Thymus (tissue), 14 donors: ENCODE measurements at places on chromosomes 2 and 18. TPM values are rescaled to one million over a fixed set of nuclear protein-coding genes. Genes with fewer than 3 reads are reported as not detected.

GRCh38 chr2:200028998-200029397 is 73.6 kb downstream of the MAIP1 start:
- no peaks in the 10 kb centered on the region for H3K36me3 ChIP-seq
- H3K27me3 ChIP-seq = no peaks in the 10 kb centered on the region
- no peak overlapping the region for H3K4me3 ChIP-seq
- no peaks in the 10 kb centered on the region for H3K4me1 ChIP-seq

GRCh38 chr2:1654696-1655374 is 89.5 kb downstream of the PXDN start:
- no peaks in the 10 kb centered on the region for H3K27me3 ChIP-seq
- H3K4me1 ChIP-seq = no peaks in the 10 kb centered on the region
- no peak for DNase-seq
- H3K4me3 ChIP-seq = no peak overlapping the region

Gene CD8B2
- total RNA-seq = 22.1 TPM

DNA sequence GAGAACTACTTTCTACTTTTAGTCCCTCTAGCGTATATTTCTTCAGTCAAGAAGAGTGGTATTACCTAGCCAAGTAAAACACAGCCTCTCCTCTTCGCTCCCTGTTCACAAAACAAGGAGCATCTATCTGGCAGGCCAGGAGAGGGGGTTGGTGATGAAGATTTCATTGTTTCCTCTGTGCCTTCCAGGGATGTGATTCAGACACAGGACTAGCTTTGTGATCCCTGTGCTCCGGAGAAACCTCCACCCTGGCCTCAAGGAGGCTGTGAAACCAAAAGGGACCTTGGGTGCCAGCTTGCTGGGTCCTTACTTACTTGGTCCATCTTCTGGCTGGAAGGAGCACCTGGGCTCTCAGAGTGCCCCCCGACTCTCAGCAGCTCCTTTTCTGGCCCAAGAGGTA is 5.7 kb downstream of the RHOB start:
- peaks cover 24% of the 10 kb centered on the region for H3K27me3 ChIP-seq
- H3K4me3 ChIP-seq = no peak overlapping the region
- H3K4me1 ChIP-seq = peaks cover 4% of the 10 kb centered on the region
- no peak overlapping the region for H3K27ac ChIP-seq
- no peaks in the 10 kb centered on the region for H3K36me3 ChIP-seq

GRCh38 chr18:23094411-23095190 is 40.7 kb upstream of the CABLES1 start:
- peaks cover 6% of the 10 kb centered on the region for H3K27me3 ChIP-seq
- DNase-seq = no peak
- no peaks in the 10 kb centered on the region for H3K4me1 ChIP-seq
- H3K4me3 ChIP-seq = no peak overlapping the region

Gene GPR45
- total RNA-seq = not detected

DNA sequence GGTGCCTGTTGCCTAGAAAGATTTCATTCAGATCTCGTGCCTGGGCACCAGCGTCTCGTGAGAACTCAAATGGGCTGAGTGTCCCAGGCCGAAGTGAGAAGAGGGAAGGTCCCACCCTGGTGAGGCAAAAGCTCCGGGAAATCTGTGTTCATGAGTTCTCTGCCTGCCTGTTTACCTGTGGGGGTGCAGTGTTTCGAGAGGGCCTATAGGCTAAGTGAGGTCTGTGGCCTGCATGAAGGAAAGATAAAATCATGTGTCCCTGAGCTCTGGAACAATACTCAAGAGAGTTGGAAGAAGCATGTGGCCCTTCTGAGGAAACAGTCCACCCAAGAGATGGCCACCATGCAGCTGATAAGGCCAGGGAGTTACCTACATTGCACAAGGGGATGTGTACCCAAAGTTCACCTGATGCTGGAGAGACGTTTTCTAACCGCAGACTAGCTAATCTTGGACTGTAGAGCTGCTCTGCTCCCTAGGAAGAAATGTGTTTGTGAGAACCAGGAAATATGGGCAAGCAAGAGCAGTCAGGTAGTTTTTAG is 63.5 kb upstream of the ST3GAL5 start:
- no peak overlapping the region for H3K27ac ChIP-seq
- no peaks in the 10 kb centered on the region for H3K27me3 ChIP-seq
- H3K4me1 ChIP-seq = peaks cover 13% of the 10 kb centered on the region

- no peak overlapping the region for H3K4me3 ChIP-seq
- H3K36me3 ChIP-seq = no peaks in the 10 kb centered on the region
- H3K27me3 ChIP-seq = no peaks in the 10 kb centered on the region
- H3K4me1 ChIP-seq = peaks cover 8% of the 10 kb centered on the region
- no peak overlapping the region for H3K27ac ChIP-seq
Measured at GRCh38 chr18:6784046-6784445, 54.5 kb downstream of the ARHGAP28 start.

DNA sequence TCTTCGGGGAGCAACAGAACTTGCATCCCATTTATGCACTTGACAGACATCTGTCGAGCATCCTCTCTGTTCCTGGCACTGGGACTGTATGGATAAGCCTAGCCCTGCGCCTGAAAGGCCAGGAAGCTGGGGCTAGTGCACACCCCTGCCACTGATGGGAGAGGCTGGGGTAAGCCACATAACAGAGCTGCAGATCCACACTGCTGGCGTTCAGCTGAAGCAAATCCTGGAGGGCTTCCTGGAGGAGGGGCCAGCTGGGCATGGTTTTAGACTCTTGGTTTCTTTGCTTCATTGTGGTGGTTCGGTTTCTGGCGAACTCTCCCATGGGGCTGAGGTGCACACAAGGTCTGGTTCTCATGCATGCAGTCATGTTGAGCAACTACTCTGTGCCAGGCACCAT is 45.5 kb upstream of the FOSL2 start:
- no peak overlapping the region for H3K4me3 ChIP-seq
- no peak for DNase-seq
- H3K27ac ChIP-seq = no peak overlapping the region
- H3K27me3 ChIP-seq = no peaks in the 10 kb centered on the region
- H3K36me3 ChIP-seq = no peaks in the 10 kb centered on the region

DNA sequence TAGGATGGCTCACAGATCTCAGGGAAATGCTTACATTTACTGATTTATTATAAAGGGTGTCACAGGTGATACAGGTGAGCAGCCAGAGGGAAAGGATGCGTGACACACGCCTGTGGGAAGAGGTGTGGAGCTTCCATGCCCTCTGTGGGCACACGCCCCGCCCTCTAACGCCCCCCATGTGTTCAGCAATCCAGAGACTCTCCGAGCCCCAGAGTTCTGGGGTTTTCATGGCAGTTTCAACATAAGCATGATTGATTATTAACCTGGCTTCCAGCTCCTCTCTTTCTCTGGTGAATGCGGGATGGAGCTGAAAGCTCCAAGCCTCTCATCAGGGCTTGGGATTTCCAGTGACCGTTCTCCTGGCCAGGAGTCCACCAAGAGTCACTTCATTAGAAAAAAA is 34.3 kb upstream of the ODC1 start:
- H3K36me3 ChIP-seq = no peaks in the 10 kb centered on the region
- no peaks in the 10 kb centered on the region for H3K27me3 ChIP-seq
- DNase-seq = no peak
- no peak overlapping the region for H3K27ac ChIP-seq
- H3K4me3 ChIP-seq = no peak overlapping the region

Gene ATP6V1C2
- 0.57 TPM for total RNA-seq

Gene SYT4
- 0.14 TPM for total RNA-seq

- H3K27ac ChIP-seq = no peak overlapping the region
- no peaks in the 10 kb centered on the region for H3K4me1 ChIP-seq
- no peaks in the 10 kb centered on the region for H3K36me3 ChIP-seq
- H3K27me3 ChIP-seq = no peaks in the 10 kb centered on the region
- no peak overlapping the region for H3K4me3 ChIP-seq
- no peak for DNase-seq
Measured at GRCh38 chr2:144541396-144541795, 21.5 kb upstream of the ZEB2 start.

GRCh38 chr2:191231995-191232394 is 13.2 kb upstream of the MYO1B start:
- DNase-seq = no peak
- no peak overlapping the region for H3K27ac ChIP-seq
- H3K4me1 ChIP-seq = no peaks in the 10 kb centered on the region
- no peak overlapping the region for H3K4me3 ChIP-seq
- no peaks in the 10 kb centered on the region for H3K27me3 ChIP-seq

DNA sequence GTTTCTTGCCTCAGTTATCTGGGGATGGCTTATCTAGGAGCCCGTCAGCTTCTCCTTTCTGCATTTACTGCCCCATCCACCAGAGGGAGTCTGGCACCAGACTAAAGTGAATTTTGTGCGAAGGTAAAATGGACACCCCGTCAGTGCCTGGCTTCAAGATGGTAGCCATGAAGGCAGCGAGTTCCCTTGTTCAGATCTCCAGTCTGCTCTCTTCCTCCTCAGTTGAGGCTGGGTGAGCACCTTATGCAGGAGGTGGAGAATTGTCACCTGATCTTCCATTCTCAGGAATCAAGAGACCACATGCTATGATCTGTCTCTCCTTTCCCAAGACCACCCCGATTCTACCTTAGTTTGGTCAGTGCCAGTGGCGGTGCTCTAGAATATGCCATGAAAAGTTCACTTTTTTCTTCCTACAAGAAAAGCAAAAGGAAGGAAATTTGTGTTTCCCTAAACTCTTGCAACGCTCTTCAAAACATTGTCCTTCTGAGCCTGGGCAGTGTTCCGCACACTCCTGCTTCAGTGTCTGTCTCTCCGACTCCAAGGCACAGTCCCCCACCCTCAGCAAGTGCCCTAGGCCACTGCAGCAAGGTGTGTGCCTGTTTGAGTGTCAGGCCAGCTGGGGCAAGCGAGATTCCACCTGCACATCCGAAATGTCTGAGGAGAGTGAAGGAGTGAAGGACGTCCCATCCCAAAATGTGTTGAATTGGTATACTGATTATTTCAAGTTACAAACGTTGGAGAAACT is 168.6 kb downstream of the SS18 start:
- no peaks in the 10 kb centered on the region for H3K36me3 ChIP-seq
- no peak overlapping the region for H3K4me3 ChIP-seq
- H3K27me3 ChIP-seq = no peaks in the 10 kb centered on the region
- no peak for DNase-seq
- no peaks in the 10 kb centered on the region for H3K4me1 ChIP-seq

Gene C2orf74
- 29.8 TPM for total RNA-seq

DNA sequence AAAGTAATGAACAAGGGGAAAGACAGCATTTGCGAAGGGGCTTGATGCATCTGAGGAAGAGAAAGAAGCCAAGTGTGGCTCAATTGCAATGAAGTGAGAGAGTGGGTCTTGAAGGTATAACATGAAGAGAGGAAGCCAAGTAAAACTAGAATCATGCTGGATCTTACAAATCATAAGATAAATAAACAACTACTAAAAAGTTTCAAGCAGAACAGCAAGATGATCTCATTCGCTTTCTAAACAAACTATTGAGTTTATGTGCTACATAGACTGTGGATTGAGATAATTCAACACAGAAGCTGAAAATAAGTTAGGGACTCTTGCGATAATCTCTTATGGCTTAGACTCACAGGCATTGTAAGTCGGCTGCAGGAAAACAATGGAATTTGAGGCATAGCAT is 1310.5 kb upstream of the NRXN1 start:
- DNase-seq = no peak
- H3K27me3 ChIP-seq = no peaks in the 10 kb centered on the region
- H3K36me3 ChIP-seq = no peaks in the 10 kb centered on the region
- H3K4me3 ChIP-seq = no peak overlapping the region
- no peak overlapping the region for H3K27ac ChIP-seq
- no peaks in the 10 kb centered on the region for H3K4me1 ChIP-seq

GRCh38 chr2:191166756-191167445 is 16.1 kb upstream of the STAT4 start:
- no peak overlapping the region for H3K4me3 ChIP-seq
- H3K4me1 ChIP-seq = no peaks in the 10 kb centered on the region
- no peaks in the 10 kb centered on the region for H3K27me3 ChIP-seq
- no peak overlapping the region for H3K27ac ChIP-seq
- DNase-seq = no peak

DNA sequence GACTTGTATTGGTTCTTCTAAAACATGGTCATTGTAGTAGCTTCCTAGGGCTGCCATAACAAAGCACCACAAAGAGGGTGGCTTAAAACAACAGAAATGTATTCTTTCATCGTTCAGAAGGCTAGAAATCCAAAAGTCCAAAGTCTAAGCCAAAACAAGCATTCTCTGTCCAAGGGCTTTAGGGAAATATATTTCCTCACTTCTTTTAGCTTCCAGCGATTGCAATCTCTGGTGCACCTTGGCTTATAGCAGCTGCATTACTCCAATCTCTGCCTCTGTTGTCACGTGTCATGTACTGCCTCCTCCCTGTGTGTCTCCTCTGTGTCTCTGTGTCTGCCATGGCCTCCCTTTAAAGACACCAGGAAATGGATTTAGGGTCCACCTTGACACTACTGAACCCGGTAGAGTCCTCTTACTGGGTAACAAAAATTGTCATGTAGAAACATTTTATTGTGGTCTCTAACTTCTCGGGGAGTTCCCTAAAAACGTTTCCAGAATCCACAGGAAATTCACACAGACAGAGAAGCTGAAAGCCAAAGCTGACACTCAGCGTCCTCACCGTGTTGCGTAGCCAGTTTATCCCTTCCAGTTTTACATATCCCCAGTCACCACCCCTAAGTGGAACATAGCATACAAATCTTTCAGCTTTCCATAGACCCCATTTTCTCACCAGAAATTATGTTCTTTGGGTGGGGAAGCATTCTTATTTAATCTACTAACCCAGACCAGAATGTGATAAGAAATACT is 20.7 kb upstream of the TTN start:
- DNase-seq = no peak
- no peaks in the 10 kb centered on the region for H3K36me3 ChIP-seq
- no peak overlapping the region for H3K4me3 ChIP-seq

DNA sequence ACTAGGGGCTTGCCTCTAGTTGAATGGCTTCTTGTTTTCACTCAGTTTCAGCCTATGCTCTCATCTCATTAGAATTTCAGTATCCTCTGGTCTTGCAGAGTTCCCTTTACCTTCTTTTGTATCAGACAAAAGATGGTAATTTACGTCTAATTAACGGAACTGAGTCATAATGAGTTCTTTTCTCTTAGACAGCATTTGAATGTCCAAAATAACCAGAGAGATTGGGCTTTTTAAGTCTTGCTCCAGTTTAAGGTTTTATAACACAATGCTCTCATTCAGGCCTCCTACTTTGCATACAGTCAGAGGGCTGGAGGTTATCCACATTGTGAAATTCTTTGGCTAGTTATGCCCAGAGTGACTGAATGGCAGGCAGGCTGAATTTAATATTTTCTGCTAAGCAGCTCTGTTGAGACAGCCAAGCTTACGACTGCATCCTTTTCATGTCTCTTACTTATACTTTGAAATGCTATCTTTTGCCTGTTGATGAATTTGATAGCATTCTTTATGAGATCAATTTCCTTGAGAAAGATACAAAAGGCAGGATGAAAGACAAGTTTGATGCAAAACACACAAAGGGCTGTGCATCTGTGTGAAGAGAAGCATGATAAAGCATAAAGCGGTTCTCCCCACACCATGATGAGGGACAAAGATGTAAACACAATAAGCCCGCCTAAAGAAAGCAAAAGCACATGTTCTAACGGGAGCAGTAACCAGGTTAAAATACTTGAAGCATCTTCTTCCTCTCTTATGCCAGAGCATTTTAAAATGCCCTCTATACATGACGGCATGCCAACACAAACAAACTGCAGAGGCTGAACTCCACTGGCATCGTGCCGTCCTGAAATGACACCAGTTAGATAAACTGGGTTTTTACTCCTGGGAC is 90.0 kb downstream of the CDH2 start:
- H3K4me3 ChIP-seq = no peak overlapping the region
- no peak overlapping the region for H3K27ac ChIP-seq
- no peaks in the 10 kb centered on the region for H3K36me3 ChIP-seq
- DNase-seq = no peak
